CD4-positive, alpha-beta T cell treated with Interleukin-15 for 4 hours (primary cell): ENCODE measurements at places on chromosomes 3 and 15.

- DNase-seq, result no peak
Measured at GRCh38 chr3:13570391-13571194, 21.7 kb downstream of the FBLN2 start.

DNA sequence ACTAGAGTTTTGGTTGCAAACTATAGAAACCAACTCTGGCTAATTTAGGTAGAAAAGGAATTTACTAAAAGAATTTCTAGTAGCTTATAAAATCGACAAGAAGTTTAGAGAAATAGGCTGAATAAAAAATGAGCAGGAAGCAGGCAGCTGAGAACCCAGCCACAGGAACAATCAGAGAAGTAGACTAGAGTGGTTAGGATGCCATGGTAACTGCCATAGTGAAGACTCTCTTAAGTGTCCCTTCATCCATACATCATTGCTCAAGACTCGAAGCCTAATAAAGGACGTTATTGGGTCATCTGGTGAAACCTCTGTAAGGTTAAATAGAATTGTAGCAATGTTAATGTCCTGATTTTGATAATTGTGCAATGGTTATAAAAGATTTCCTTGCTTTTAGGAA is 13.8 kb downstream of the AVEN start:
- DNase-seq, result no peak

DNA sequence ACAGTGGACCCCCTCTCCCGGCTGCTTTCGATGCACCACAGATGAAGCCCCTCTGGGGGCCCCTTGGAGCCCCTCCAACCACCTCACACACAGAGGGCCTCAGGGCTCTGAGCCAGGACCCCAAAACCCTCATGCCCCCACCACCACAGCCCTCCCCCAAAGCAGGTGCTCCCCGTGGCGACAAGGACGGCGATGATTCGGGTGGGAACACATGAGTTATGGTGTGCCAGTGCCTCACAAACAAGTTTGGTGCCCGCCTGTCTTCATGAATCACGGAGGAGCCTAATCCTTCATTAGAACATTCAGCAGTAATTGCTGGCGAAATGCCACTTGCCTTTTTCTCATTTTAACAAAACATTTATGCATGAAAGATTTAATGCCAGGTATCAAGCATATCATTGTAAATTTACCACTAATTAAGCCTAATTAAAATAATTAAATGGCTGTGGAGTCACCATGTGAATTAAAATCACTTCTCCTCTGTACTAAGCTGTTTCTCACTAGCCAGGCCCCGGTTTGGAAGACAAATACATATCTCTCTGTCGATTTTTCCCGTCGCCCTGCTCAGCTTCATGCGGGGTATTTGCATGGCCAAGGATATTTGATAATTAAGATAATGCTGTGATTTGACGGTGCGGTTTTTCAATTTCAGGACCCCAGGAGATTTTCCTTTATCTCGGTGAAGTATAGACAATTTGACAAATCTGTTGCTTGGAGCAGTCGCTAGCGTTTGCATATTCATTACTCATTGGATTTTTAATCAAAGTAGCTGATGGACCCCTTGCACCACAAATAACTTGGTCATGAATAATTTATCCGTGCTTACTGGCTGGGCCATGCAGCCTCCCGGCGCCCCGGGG is 157.0 kb downstream of the TLE3 start:
- no peak for DNase-seq

GRCh38 chr15:68349151-68349550 is 71.6 kb downstream of the FEM1B start:
- no peak for DNase-seq

DNA sequence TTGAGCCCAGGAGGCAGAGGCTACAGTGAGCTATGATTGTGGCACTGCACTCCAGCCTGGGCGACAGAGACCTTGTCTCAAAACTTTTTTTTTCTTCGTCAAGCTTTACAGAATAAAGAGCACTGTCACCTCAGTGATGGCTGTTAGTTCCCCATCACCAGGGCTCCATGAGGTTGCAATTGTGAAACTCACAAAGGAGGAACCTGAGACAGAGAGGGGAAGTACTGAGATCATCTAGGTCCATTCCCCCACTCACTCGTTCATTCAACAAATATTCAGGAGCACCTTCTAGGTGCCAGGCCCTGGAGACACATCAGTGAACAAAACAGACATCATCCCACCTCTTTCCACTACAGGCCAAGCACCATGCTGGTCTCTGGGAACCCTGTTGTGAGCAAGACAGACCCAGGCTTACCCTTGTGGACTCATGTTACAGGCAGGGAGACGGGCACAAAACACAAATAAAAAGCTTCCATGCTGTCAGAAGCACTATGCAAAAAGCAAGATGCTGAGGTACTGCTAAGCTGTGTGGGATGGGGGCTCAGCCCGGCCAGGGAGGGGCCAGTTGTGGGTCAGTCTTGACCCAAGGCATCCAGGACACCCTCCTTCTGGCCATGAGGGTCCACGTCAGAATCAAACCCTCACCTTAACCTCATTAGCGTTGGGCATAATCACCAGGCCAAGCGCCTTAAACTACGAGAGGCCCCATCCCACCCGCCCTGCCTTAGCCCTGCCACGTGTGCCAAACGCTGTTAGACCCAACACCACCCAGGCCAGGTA is 2.1 kb upstream of the RHO start:
- no peak for DNase-seq

- no peak for DNase-seq
Measured at GRCh38 chr15:80242132-80242769, 9.8 kb downstream of the CTXND1 start.

- DNase-seq, result no peak
Measured at GRCh38 chr15:93866948-93867347, 364.4 kb upstream of the MCTP2 start.

GRCh38 chr3:89434621-89435380 is 327.4 kb downstream of the EPHA3 start:
- no peak for DNase-seq

DNA sequence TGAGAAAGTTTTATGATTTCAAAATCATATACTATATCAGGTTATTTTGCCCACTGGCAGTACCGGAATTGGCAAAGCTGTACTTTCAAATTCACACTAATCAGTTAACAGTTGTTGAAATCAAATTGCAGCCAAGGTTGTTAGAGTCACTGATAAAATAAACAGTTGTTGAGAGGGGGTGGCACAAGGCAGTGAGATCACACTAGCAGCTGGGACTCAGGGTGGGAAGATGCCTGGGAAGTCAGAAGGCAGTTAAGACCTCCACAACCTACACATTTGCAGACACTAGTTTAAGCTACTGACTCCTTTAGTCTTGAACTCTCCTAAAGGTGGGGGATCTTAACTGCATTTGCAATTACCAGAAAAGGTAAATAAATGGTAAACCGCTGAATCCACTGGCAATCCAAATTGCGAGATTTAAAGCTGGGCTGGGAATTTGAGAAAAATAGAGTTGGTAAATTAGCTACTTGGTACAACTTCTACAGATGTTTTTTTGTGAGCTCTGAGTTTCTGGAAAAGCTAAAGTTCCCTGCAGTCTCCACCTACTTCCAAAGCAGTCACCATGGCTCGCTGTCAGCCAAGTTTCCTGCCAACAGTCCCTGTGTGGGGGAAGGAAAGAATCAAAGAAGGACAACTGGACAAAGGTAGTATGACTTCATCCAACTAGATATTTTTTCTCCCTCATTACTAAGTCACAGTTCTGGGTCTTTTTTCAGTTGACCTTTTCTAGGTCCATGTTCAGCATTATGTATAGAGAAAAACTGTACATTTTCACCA is 105.7 kb downstream of the ZNF385D start:
- no peak for DNase-seq

DNA sequence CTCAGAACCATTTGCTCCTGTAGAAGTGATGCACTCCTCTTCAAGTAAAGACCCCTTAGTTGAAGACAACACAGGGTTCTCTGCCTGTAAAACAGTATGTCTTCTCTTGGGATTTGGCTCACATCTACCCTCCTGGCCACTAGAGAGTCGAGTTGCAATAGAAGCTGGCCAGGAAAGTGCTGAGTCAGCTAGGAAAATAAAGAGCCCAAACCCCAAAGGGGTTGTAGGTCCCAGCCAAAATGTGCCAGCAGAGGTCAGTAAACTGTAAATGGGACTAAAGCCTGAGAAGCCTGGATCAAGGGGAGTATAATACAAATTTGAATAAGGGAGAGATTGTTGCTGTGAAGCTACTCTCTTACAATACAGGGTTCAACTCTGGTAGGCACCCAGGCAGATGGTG is 37.2 kb upstream of the THBS1 start:
- no peak for DNase-seq

DNA sequence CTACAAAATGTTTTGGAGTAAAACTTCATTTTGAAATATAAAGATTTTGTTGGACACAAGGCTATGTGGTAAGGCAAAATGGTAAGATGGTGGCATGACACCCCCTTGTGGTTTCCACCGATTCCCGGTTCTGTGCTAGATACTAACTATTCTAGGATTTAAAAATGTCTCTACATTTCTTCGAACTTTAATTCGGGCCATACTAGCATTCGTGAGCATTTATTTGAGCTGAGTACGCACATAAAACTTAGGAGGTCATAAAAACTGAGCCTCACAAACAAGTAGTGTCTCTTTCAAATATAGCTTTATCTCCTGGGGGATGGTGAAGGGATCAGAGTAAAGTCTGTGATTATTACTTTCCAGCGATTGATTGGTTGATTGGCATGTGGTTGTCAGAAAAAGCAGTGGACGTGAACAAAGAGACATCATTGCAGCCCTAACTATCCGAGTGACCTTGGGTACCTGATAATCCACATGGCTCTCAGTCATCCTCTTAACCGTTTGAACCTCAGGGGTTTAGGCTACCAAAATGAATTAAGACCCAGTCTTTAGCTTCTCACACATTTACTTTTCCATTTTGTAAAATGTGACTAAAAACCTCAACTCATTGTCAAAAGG is 1.1 kb upstream of the ZNF639 start:
- peak; percentile 22 for DNase-seq

DNA sequence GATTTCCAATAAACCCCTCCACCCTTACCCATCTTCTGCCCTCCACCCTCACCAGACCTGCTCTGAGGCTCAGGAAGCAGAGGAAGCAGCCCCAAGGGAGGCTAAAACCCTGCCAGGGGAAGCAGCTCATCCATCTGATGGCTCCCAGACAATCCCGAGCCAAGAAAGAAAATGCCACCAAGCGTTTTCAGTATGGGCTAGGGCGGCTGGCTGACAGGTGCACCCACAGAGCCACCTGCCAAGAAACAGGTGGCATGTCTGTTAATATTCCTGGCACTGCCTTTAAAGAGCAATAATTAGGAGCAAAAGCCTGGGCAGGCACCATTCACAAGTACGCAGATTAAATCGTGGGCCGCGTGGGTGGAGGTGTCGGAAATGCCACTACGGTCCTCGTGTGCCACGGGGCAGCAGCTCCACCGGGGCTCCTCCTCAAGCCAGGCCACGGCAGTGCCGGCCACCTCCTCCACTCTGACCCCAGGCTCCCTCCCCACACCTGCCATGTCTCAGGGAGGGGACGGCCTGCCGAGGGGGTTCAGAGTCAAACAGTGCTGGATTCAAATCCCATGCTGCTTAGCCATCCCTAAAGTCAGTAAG is 23.9 kb upstream of the GRIP2 start:
- no peak for DNase-seq

- DNase-seq, result no peak
Measured at GRCh38 chr3:149371001-149371722, 6.3 kb downstream of the TM4SF1 start.

- DNase-seq, result peak; percentile 18
Measured at GRCh38 chr3:41418961-41419691, 219.8 kb downstream of the CTNNB1 start.

DNA sequence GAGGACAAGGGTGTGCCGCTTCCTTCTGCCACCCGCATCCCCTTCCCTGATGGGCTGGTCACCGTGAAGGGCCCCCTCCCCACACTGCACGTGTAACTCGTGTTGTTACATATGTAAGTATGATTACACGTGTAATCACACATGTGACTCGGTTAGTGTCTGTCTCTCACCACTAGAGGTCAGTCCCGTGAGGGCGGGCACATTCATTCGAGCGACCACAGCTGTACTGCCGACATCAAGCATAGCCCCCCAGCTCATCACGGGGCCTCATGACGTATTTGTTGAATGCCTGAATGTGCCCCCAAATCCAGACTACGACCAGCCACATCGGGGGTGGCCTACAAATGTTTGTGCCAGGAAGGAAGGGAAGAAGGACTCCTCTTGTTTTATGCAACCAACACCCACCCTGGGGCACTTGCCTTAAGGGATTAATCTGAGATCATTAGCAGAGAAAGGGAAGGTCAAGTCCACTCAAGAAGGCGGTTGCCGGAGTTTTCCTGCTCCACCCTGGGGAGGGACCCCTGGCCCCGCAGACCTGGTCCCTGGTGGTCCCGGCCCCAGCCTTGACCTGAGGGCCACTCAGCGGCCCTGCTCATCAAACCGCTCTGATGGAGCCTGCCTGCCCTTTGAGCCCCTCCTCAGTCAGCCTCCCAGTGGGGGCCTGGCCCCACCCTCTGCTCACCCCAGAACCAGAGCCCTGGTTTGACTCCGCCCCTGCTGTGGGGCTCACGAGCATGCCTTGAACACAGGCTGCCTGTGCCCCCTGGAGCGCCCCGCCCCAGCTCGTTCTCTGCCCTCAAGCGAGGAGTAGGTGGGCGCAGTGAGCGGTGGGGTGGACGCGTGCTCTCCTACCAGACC is 52.8 kb downstream of the RGMA start:
- DNase-seq, result peak; percentile 45

GRCh38 chr3:156820692-156821080 is 5.5 kb upstream of the LEKR1 start:
- no peak for DNase-seq

DNA sequence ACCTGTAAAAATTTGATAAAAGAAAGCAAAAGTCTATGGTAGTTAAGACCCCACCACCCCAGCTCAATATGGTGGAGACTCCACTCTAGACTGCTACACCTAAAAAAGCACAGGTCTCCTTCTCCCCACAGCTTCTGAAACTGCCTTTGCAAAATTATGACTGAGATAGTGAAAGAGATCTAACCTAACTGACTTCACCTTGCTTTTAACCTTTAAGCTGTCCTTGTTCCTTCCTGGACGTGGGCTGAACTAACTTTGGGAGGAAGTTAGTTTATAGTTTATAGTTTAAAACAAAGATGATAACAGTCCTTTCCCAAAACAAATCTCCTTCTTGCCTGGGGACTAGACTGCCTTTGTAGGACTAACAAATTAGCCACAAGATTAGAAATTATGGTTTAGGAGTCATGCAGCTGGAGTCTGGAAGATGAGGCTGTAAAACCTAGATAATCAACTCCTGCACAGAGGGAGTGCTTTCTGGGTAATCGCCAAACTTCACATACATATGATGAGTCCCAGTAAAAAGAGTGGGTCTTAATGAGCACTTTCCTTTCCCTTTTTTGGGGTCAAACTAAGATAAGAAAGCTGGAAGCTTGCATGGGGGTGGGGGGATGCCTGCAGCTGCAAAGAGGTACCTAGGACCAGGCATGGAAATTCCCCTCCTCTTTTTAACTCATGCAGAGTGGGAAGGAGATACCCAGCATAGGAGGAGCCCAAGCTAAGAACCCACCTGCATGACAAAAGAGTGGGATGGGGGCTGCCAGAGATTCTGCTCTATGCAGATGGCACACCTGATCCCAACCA is 17.5 kb downstream of the CCR8 start:
- no peak for DNase-seq

- DNase-seq, result no peak
Measured at GRCh38 chr15:101148881-101149664, 102.8 kb downstream of the CHSY1 start.
